ENCODE measurements at places on chromosomes 12 and 14. TPM values are rescaled to one million over a fixed set of nuclear protein-coding genes. Genes with fewer than 3 reads are reported as not detected.

PTPRO gene
- 4.8 TPM for total RNA-seq

TAS2R9 gene
- total RNA-seq = 0.37 TPM

ITGB7 gene
- 1.6 TPM for total RNA-seq

NFE2 gene
- 0.63 TPM for total RNA-seq

FAM216A gene
- total RNA-seq = 17.0 TPM

IRAK3 gene
- 40.3 TPM for total RNA-seq

RDH12 gene
- not detected for total RNA-seq

ANHX gene
- not detected for total RNA-seq

RNASE4 gene
- total RNA-seq = 39.5 TPM

LMNTD1 gene
- total RNA-seq = 2.3 TPM

FSCB gene
- total RNA-seq = 0.90 TPM

SIX6 gene
- not detected for total RNA-seq

CRIP1 gene
- total RNA-seq = 9.4 TPM

KRT1 gene
- 0.42 TPM for total RNA-seq

KRT75 gene
- total RNA-seq = not detected

C12orf56 gene
- total RNA-seq = 0.95 TPM

TAS2R8 gene
- 0.58 TPM for total RNA-seq

GAS2L3 gene
- 60.9 TPM for total RNA-seq

ALG10B gene
- total RNA-seq = 12.1 TPM

CIROP gene
- total RNA-seq = not detected

HOXC4 gene
- 1.6 TPM for total RNA-seq

KRT73 gene
- 0.11 TPM for total RNA-seq

KLRC2 gene
- total RNA-seq = 0.37 TPM

RTN1 gene
- 13.9 TPM for total RNA-seq
